Stimulated activated CD4-positive, alpha-beta T cell treated with anti-CD3 and anti-CD28 coated beads, Interleukin-15, amount 100 ng/mL, for 48 hours (primary cell): ENCODE measurements at places on chromosomes 4 and X.

- DNase-seq: no peak
Observed at GRCh38 chrX:48720577-48721250, 24.2 kb downstream of the SUV39H1 start.

DNA sequence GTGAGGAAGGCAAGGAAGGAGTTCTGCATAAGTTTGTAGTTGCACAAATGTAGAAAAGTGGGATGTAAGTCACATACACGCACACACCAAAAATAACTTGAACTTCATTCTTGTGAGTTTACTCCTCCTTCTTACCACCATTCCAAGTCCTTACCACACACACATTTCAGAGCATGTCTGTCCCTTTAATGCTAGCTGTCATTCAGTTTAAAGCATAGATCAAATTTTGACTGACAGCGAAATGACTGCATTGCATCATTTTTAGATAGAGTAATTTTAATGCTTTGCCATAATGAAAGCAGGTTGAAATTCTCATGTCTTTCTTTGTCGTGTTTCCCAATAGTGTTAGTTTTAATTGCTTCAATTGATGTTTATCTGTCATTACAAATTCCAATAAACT, 629.6 kb upstream of the HTR2C start:
- no peak for DNase-seq

DNA sequence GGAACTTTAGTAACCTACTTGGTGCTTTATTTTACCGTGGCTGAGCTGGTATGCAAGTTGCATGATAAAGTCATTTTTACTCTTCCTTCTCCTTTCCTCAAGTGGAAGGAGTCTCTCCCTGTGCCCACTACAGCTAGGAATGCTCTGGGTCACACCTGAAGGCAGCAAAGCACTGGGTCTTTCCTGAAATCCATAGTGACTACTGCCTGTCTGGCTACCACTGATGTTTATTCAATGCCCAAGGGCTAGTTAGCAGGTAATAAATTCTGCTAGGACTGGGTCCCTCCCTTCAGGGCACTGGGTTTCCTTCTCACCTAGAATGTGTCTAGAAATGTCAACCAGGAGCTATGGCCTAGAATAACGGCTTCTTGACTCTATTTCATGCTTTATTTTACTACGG, 1081.4 kb downstream of the FAT4 start:
- DNase-seq: no peak

DNA sequence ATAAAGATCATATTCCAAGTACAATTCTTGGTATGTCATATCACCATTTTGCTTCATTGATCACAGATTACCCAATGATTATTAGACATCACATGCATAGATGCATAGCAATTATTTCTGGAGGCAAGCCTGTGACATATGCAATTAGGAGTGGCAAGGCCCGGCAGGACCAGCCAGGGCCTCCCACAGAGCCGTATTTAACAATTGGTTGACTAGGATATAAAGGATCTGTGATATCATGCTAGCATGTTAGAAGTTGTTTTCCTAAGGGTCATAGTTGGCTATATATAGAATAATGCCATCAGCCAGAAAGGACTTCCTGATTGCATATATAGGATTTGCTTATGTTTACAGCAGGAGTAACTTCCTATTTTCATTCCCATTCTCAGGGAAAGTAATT, 103.5 kb upstream of the OTUD4 start:
- DNase-seq: no peak

DNA sequence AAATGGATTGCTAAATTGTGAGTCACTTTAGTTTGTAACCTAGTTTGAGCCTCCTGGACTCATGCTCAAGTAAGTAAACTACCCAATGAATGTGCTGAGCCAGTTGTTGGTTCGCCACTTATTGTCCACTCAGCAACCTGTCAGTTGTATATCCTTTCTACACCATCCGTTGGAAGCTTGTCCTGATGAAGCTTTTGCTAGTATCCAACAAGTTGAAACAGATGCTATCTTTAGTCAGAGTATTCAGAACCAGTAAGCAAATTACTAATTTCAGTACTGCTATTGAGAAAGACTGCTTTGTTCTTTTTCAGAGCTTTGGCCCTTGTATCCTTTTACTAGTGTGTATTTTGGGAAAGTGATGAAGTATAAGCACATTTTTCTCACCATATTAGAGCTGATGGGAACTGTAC, 4.3 kb upstream of the NAA15 start:
- no peak for DNase-seq

- DNase-seq: no peak
Observed at GRCh38 chrX:87475793-87476192, 41.8 kb upstream of the KLHL4 start.

DNA sequence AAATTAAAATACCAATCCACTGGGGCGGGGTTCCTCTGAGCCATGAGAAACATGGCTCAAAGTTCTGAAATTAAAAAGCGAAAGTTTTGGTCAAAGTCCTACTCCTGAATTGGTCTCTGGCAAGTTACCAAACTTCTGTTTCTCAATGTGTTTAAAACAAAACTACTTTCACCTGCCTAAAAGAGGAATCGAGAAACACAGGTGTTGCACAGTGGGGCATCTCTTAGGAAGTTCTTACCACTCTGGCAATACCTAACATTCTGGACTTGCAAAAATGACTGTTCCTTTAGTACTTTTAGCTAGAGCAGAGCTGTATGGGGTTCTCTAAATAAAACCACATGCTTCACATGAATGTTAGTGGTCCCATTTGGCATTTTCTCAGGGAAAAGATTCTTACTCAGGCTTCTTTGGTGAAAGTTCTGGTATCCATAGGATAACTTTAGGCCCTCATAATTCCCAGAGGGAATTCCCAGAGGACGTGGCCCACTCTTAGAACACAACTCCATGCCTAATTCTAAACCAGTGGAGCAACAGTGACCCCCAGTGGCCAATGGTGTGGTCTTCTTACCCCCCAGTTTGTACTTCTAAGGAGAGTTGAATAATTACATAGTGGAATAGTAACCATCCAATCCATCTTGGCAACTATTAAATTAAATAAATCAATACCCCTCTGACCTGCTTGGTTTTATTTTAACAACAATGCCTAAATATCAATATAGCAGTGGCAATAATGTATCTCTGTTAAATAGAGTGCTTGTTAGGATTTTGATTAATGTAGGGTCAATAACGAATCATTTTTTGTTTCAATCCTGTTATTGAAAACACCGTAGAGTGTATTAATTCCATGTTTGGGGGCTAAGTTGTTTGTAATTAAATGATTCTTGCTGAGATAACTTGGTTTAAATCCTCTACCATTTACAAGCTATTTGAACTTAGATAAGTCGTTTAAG, 21.9 kb downstream of the BMP3 start:
- no peak for DNase-seq

DNA sequence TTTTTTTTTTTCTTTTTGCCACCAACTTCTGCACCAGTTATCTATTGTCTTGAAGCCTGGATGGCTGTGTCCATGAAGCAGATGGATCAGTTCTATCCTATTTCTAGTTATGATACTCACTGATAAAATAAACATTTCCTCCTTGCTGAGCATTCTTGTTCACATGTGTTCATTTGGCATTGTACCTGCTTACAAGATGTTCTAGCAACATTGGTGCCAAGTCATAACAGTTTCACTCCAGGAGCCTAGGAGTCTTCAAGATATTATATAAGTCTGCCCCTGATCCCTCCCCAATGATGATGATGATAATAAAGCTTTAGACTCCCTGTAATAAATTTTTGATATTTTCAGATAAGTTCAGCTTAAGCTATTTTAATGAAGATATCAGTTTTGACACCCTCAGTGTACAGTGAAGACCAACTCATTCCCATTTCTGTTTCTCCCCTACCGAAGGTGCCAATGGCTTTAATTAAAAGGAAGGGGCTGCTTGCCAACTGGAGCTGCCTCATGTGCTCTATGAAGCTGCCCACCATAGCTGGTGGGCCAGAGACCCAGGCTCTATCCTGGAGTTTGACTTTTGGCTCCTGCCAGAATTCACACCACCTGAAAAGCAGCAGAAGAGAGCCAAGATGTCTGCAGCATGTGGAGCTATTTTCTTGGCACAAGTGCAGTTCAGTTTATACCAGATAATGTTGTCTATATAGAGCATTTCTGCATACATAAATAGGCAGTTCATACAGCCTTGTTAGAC, 265.4 kb upstream of the TET2 start:
- no peak for DNase-seq

DNA sequence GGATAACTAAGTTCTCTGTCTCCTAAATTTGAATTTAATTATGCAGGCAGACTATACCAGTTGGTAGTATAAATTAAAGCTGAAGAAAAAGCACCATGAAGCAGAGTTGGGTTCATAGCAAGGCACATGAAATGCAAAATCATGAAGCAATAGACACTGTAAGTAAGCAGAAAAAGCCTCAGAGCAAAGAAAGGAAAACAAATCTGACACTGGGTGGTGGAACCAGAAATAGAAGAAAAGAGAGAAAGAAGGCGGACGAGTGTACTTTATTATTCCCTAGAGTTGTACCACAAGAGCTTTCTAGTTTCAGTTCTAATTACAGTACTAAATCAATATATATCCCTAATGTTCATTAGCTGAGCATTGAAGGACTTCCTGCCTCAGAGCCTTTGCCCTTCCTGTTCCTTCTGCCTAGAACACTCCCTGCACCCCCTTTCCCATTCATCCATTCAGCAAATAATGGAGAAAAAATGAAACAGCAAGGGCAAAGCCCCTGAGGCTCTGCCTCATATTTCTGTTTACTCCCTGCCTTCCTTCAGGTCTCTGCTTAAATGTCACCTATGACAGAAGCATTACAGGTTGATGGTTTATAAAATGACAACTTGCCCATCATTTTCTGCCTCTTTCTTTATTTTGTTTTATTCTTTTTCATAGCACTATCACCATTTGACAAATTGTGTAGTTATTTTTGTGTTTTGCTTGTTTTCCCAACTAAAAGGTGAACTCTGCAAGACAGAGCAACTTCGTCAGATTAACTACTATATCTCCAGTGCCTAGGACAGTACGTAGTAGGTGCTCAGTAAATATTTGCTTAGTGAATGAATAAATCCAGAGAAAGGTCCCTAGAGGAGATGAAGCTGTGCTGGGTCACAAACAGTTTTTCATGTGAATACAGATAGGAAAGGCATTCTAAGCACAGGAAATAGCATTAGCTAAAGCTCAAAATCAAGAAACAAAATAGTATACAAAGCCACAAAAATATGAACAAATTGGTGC, 154.0 kb upstream of the RASGEF1B start:
- no peak for DNase-seq

- DNase-seq: no peak
Observed at GRCh38 chr4:119833611-119834010, 205.0 kb upstream of the PDE5A start.

DNA sequence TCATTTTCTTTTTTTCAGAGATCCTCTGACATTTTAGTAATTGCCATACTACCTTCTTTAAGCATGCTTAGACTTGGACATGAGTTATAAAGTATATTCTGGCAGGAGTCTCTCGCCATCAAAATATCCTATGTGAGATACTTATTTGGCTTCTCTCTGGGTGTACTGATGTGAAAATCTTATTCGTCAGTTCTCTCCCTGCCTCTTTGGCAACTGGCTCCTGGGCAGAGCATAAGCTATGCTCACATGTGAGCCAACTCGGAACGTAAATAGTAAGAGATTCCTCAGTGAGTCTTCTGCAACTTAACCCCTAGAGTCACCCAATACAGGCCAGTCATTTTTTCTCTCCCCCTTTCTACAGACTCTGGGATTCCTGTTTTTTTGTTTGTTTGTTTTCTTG, 91.6 kb downstream of the MAGEB17 start:
- no peak for DNase-seq

DNA sequence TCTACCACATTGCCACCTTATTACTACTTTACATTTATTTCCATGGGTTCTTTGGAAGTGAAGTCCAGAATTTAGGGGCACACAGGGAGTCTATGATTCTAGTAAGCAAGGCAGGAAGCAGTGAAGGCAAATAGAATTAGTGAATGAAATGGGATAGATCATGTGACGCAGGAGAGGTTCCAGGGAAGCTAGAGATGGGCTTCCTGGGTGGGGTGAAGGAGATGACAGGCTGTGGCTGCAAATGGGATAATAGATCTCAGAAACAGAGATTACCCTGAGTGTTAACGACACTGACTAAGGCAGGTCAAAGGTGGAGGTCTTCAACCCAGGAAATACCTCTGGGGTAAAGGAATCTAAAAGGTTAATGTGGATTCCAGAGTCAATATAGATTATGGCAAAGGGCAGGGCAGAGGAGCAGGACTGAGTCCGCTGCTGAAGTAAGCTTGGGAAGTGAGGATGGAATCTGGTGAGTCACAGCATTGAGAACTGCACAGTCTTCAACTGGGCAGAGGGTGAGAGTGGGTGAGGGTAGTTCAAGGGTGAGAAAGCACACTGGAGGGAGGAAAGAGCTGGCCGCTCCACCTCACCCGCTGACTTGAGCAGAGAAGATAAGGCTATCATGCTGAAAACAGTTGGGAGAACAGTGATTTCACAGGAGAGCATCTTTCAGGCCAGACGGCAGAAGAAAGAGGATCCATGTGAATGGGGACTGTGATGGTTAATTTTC, 70.8 kb downstream of the ANXA3 start:
- DNase-seq: no peak

- no peak for DNase-seq
Observed at GRCh38 chrX:124239324-124239723, 93.1 kb upstream of the TEX13D start.

DNA sequence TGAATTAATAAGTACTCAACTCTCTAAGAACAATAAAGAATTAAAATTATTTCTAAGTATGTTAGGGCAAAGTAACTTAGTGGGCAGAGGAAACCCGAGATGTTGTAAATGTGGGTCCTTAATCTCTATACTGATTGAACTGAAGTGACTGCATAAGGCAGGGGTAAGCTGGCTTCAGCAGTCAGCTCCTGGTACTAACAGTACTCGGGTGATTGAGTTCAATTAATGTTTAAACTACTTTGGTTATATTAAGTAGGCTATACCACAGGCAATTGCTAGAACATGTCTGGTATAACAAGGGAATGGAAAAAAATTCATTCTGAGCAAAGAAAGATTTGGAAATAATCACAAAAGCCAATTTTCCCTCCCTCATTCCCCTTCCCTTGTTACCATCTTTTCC, 90.7 kb downstream of the LNX1 start:
- no peak for DNase-seq

DNA sequence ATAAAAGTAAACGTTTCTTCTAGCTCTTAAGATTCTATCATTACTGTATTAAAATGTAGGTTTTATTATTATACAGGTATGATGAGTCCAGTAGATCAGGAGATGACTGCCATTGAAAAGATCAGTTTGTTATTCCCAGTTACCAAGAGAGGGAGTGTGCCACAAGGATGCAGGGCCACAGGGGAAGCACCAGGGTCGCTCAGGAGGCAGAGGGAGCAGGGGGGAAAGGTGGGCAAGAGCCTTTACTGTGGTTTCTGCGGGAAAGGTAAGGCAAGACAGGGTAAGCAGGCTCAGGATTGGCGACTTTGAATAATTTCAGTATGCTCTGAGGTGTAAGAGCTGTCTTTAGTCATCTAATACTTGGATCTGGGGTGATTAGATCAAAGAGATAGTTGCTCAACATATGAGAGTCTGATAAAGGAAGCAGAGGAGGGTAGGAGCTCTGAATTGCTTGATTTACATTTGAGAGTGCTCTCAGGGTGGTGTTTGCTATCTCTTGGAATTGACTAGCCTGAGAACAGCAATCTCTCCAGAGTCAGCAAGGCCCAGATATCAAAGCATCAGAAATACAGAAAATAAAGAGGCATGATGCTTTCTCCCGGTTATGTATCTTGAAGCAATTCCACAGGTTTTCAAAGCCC, 86.0 kb downstream of the NDST3 start:
- no peak for DNase-seq
